ENCODE measurements at places on chromosomes 2 and 18. TPM values are rescaled to one million over a fixed set of nuclear protein-coding genes. Genes with fewer than 3 reads are reported as not detected.

GRCh38 chr2:171407676-171408044, 26.1 kb downstream of the METTL8 start:
- no peak for DNase-seq

- DNase-seq: peak; percentile 6
Observed at GRCh38 chr2:163733301-163733938, 2.4 kb downstream of the FIGN start.

Gene OTOS
- not detected for total RNA-seq

- DNase-seq: no peak
Observed at GRCh38 chr2:19545507-19545906, 187.1 kb upstream of the OSR1 start.

GRCh38 chr2:30180226-30180625, 33.4 kb downstream of the YPEL5 start:
- no peak for DNase-seq

Gene NYAP2
- total RNA-seq: not detected
